ENCODE measurements at places on chromosomes 1 and 21.
A peak's percentile ranks its signal among the peaks of the same experiment; 100 is the strongest.

DNA sequence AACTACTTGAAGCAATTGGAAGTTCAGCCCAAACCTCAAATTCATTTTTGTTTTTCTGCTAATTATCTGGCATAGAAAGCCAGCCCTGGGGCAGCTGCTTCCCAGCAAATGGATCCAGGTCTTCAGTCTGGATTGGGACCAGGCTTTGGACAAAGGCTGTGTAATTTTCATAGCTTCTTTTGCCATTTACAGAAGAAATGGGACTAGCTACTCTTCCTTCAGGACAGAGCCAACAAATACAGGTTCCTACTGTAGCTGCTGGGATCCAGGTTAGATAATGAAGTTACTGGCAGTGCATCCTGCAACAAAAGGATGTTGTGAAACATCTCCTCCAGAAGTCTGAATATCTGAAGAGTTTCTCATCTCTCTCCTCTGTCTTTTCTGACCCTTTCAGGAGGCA, 171.5 kb upstream of the CAMK1G start:
- DNase-seq = no peak

DNA sequence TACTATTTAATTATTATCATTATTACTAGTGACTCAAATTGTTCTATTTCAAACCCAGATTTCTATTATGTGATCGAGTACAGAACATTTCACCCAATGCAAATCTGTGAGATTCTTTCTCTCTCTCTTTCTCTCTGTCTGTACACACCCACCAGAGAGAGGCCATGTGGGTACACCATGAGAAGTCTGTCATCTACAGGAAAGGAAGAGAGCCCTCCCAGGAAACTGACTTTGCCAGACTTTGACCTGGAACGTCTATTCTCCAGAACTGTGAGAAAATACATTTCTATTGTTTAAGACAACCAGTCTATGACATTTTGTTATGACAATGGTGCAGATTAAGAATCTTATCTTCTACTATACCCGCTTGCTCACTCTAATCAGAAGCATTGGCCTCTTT, 1091.6 kb downstream of the TTLL7 start:
- no peak for DNase-seq

- DNase-seq = no peak
Observed at GRCh38 chr1:17819129-17819802, 64.1 kb downstream of the ACTL8 start.

DNA sequence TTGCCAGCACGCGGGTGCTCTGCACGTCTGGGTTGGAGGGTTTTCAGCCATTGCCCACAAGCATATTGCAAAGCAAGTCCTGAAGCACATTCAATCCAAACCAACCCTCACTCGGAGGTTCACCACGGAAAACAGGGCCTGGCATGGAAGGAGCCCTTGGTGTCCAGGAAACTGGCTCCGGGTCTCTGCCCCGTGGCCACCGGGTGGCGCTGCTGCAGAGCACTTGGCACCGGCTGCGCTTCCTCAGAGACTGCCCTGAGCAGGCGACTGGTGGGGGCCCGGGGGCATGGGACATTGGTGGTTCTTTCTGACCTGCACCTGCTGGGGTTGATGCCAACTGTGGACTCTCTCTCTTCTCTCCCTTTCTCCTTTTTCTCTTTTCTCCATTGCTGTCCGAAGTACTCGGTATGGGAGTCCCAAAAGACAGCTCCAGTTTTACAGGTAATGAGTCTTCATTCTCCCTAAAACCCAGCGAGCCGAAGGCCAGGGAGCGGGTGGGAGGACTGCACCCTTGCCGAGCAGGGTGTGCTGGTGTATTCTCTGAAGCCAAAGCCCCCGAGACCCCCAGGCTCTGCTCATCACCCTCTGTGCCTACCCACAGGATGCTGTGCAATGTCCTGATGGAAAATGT, 4.1 kb upstream of the KCNAB2 start:
- peak; percentile 35 for DNase-seq

DNA sequence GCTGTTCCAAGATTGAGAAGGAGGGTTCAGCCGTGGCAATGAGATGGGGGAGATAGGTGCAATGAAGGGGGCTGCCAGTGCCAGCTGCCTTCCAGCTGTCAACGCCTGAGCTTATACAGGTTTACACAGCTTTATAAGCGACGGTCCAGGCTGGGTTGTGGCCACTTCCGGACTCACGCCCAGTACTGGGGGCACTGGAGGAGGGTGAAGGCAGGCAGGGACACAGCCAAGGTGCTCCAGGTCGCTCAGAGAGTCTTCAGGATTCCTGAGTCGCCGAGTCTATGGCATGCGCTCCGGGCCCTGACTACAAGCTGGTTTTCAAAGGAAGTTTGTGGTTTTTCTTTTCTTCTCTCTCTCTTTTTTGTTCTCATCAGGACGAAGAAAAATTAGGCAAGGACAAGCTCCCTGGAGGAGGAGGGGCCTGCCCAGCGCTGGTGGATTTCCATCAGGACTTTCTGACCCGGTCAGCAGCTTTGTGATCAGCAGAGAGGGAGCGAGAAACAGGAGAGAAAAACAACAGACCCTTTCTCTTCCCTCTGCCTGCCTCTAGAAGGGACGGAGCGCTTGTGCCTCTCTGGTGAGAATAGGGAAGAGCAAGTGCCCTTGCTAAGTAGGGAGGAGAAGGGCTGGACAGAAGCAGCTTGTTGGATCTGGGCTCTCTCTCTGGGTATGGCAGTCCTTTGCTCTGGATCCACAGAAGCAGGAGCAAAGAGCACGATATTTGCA, at the start of gene MINDY1:
Gene MINDY1, minus strand, starts transcription at position 576 of the 726 bp plus-strand sequence. CDS start 4,285 bp downstream, outside the sequence.
- peak; percentile 26 for DNase-seq

DNA sequence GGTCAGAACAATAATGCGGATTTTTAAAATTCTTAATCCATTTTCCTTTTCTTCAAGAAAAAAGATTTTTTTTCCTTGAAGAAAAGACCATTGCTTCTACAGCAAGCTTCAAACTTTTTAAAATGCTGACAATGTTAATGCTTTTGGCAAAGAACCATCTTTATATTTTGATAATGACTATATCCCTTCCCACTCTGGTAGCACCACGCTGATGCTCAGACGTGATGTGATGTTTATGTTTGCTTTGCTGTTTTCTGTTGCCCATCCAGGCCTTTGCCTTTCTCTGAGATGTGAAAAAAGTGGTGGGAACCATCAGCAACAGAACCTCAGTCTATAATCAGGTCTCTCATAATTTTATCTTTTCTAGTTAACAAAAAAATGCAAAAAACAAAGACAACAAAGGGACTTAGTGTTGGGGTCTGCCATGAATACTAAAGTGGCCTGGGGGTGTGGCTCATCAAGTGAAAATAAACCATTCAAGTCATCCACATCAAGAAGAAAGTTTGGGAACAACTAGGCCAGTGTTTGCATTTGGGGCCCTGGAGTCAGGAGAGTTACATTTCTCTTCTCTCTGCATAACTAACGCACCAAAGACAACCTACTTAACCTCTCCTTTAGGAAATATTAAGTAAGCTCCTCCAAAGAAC, 244.6 kb upstream of the DMRTA2 start:
- DNase-seq = no peak

DNA sequence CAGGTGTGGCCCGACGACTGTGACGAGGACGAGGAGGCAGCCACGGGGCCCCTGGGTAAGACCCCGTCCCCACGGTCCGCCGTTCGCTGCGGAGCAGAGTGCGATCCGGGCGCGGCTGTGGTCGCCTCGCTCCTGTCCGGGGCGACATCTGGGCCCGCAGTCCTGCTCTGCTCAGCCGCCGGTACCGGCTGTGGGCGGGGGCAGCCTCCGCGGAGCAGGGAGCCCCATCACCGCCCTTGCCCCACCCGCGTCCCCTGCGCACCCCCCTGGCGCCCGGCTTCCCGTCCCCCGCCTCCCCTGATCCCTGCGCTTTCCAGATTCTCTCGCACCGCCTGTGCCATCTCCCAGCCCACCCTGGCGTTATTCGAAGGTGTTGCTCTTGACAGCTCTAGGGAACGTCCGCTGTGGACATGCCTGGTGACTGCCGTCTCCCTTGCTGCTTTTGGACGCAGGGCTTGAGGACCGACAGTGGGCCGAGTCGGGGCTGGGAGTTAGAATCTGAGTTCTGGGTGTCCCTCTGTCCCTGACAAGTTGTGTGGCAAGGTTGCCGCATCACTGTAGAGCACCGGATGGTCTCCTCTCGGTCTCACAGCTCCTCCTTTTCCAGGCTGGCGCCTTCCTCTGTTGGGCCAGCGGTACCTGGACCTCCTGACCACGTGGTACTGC, 596 bp downstream of the TOR3A start:
- peak; percentile 34 for DNase-seq

- no peak for DNase-seq
Observed at GRCh38 chr21:45607909-45608295, 35.6 kb upstream of the PCBP3 start.

DNA sequence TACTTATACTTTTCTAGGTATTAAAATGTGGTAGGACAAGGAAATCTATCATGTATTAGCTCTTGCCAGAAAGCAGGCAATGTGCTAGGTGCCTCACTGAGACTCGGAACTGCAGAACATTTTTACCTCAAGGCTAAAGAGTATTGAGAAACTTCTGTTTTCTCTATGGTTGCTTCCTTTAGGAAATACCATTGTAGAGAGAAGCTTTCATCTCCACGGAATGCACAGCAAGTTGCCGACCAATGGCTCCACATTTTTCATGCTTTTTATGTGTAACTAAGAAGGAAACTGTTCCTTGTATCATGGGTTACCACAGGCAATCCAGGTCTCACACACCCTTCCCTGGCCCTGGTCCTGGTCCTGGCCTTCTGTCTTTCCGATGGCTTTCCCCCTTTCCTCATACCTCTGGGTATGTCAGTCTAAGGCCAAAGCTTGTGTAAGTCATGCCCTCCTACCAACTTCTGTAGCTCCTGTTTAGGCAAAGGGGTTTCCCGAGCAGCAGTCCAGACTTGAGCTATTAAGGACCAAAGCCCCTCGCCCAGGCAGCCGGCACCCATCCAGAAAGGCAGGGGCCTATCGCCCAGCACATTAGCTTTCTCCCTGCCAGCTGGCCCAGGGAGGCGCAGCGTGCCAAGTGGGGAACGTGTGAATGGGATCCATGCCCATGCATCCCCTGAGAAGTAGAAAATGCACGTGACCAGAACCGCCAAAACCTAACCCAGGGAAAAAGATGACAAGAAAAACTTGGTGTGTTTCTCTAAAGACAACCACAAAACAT, 225.0 kb downstream of the PBX1 start:
- DNase-seq = no peak

GRCh38 chr1:227729881-227730629, 5.0 kb downstream of the JMJD4 start:
- peak; percentile 59 for DNase-seq

DNA sequence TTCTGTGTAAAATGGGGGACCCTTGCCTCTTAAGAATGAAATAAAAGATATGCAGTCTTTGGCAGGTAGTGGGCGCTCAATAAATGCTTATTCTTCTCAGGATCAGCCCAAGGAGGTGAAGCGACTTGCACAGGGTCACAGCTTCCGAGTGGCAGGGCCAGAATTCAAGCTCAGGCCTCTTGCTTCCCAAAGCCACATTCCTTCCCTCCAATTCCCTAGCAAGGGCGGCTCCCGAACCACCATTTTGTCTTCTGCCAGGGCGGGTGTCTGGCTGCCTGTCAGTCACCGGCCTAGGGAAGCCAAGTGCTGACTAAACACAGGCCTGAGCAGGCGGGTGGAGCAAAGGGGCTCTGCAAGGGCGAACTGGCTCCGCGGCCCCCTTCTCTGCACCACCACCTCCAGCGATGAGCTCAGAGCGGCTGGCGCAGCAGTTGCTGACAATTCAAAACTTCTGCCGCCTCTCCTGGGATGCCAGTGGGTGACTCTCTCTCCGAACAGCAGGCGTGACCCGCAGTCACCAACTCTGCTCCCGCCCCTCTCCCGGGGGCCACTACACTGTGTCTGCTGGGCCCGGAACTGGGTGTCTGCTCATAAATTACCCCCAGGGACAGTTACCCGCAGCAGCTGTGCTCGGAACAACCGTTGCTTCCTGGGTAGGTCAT, 10.8 kb downstream of the GPR3 start:
- DNase-seq = peak; percentile 25

DNA sequence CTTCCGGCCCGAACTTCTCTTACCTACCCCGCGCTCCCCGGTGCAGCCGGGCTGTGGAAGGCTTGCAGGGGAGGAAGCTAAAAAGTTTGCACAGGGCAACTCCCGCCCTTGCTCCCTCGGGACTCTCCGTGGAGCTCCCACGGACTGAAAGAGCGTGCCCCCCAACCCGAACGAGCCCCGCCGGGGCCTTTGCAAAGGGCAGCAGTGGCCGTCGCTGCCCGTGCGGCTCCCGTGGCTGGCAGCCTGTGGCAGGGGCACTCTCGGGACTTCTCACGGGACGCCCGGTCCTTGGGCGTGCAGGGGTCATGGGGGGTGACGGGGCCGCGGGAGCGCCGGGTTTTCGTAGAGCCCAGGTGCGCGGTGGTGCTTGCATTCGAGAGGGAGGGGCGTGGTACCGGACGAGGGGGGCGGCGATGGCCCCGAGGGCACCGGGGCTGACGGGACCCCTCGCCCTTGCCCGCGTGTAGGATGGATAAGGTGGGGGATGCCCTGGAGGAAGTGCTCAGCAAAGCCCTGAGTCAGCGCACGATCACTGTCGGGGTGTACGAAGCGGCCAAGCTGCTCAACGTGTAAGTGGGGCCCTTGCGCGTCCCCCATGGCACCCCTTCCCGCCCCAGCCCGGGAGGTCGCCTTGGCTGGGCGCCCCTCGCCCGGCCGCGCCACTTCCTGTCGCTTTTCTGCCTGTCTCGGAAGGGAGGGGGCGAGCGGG, 711 bp downstream of the GADD45A start:
- DNase-seq = peak; percentile 72

DNA sequence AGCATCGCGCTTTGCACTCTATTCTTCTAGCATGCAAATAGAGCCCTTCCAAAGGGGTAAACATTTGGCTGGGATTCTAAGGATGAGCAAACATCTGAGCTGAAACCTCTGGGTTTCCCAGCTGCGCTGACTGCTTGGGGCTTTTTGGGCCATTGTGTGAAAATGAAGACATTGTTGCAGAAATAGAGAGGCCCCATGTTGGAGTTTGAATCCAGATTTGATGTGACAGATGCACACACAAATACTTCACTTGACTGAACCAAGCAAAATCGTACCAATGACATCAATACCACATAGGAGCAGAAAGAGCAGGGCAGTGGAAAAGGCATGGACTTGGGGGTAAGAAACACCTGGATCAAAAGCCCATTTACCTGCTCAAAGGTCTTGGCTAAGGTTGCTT, 144.6 kb upstream of the HMGB4 start:
- no peak for DNase-seq

DNA sequence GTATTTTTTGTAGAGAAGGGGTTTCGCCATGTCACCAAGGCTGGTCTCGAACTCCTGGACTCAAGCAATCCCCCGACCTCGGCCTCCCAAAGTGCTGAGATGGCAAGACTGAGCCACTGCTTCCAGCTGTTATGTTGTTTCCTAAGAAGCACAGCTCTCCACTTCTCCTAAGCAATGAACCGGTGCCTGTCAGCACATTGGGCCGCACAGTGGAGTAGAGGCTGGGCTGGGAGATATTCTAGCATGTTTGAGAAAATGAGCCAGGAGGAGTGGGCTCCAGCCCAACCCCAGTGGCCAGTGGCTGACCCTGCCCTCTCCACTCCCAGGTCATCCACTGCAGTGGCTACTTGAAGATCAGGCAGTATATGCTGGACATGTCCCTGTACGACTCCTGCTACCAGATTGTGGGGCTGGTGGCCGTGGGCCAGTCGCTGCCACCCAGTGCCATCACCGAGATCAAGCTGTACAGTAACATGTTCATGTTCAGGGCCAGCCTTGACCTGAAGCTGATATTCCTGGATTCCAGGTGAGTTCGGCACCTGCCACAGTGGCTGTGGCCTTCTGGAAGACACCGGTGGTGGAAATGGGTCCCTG, 27.0 kb downstream of the SIM2 start:
- no peak for DNase-seq

- no peak for DNase-seq
Observed at GRCh38 chr21:29649406-29649814, 290.4 kb downstream of the GRIK1 start.
